ENCODE measurements at places on chromosomes 12 and 14. TPM values are rescaled to one million over a fixed set of nuclear protein-coding genes. Genes with fewer than 3 reads are reported as not detected.

- no peak for DNase-seq
Measured at GRCh38 chr14:36454599-36455240, 65.3 kb downstream of the NKX2-1 start.

- DNase-seq, result peak; percentile 98
Measured at GRCh38 chr12:5166976-5167375, 123.3 kb downstream of the KCNA5 start.

DNA sequence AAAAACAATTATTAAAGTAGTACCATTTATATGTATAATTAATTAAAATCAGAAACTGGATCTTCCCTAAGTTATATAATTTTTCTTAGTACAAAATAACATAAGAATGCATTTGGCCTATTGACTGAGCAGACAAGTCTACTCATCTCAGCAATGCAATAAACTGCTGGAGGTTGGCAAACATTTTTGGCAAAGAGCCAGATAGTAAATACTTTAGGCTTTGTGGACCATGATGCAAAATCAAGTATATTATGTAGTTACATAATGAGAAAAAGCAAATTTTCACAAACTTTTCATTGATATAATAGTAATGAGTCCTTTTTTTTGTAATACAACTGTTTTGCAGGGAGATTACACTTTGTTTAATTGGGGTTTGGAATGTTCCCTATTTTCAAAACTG, 30.9 kb downstream of the ERGIC2 start:
- DNase-seq, result peak; percentile 34

GRCh38 chr14:66239589-66239988, 246.6 kb upstream of the CCDC196 start:
- DNase-seq, result no peak

The TSPAN11 gene
- total RNA-seq, result 2.6 TPM

GRCh38 chr14:70641548-70642302, at the start of gene TTC9:
Gene TTC9, plus strand, starts transcription at chr14:70641916. Its CDS starts 214 bp downstream, at chr14:70642130.
- no peak for DNase-seq

GRCh38 chr12:31491841-31492598, 98.9 kb downstream of the DENND5B start:
- DNase-seq, result peak; percentile 94

- DNase-seq, result no peak
Measured at GRCh38 chr14:92252323-92252722, 70.6 kb upstream of the SLC24A4 start.

The FAR2 gene
- 5.4 TPM for total RNA-seq

- DNase-seq, result no peak
Measured at GRCh38 chr14:77148510-77149231, 7.1 kb upstream of the ZDHHC22 start.
